Left lung (tissue), 14 donors: ENCODE measurements at places on chromosomes 5 and 9. TPM values are rescaled to one million over a fixed set of nuclear protein-coding genes. Genes with fewer than 3 reads are reported as not detected.

DNA sequence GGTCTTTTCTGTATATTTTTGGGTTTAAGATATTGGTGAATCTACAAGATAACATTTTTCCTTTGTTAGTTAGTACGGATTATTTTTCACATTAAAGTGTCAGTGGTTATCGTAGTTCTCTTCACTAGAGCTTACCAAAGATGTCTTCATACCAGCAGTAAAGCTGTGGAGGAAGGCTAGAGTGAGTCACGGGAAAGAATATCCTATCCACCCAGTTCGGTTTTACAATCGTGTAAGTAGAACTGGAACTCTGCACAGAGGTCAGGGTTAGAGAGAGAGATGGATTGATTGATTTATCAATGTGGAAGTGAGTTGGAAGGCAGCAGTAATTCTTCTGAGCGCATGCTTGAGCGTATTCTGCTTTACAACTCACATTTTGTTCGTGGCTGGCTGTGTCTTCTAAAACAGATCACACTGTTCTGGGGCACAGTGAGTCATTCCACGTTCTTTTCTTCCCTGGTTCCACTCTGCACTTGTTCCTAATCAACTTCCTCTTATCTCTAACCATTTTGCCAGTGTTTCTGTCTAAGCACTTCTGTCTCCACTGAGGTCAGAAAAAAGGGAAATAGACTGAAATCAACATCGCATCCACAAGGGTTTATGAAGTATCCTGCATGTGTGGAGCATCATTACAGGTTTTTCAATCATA, 86.5 kb upstream of the ARRDC3 start:
- H3K4me3 ChIP-seq: no peak overlapping the region
- H3K27ac ChIP-seq: peak overlapping the region; percentile 53
- no peaks in the 10 kb centered on the region for H3K27me3 ChIP-seq
- DNase-seq: no peak

- H3K4me1 ChIP-seq: peaks cover 3% of the 10 kb centered on the region
- no peak overlapping the region for H3K27ac ChIP-seq
- H3K36me3 ChIP-seq: no peaks in the 10 kb centered on the region
- H3K27me3 ChIP-seq: no peaks in the 10 kb centered on the region
These were observed 9.7 kb upstream of the CTNNA1 start for GRCh38 chr5:138743484-138743883.

GRCh38 chr9:114691046-114691955, 9.3 kb upstream of the TEX48 start:
- DNase-seq: no peak
- peak overlapping the region; percentile 18 for H3K27ac ChIP-seq
- H3K27me3 ChIP-seq: no peaks in the 10 kb centered on the region
- H3K4me3 ChIP-seq: no peak overlapping the region
- no peaks in the 10 kb centered on the region for H3K4me1 ChIP-seq

DNA sequence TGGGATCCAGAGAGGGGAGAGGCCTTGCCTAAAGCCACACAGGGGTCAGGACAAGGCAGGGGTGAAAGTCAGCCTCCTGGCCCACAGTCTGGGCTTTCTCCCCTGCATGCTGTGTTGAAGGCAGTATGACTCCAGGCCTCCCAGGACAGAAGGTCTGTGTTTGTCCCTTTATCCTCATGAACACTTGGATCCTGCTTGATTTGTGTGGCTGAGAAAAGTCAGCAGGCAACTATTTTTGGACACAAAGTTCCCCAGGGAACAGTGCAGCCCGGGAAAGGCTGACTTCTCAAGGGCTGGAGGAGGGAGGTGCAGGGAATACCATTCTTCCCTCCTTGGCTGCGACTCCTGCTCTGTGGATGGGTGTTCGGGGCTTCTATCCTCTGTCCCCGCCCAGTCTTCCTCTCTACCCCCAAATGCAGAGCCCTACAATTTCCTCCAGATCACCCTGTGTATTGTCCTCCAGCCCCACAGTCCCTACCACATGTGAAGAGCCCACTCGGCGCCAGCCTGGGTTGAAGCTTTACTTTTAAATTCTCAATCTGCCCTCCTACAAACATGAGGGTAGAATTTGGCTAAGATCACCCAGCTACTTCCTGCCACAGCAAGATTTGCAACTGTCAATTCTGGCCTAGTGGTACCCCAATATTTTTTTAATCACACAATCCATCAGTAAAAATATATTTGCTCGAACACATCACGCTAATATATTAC, 4.1 kb downstream of the AKNA start:
- peak overlapping the region; percentile 91 for H3K27ac ChIP-seq
- H3K27me3 ChIP-seq: no peaks in the 10 kb centered on the region
- DNase-seq: no peak
- no peaks in the 10 kb centered on the region for H3K36me3 ChIP-seq
- peaks cover 98% of the 10 kb centered on the region for H3K4me1 ChIP-seq

GRCh38 chr5:92002721-92003274, 619.7 kb upstream of the ARRDC3 start:
- no peak overlapping the region for H3K27ac ChIP-seq
- no peaks in the 10 kb centered on the region for H3K4me1 ChIP-seq
- DNase-seq: no peak
- H3K4me3 ChIP-seq: no peak overlapping the region
- no peaks in the 10 kb centered on the region for H3K27me3 ChIP-seq
- no peaks in the 10 kb centered on the region for H3K36me3 ChIP-seq

SLC9A3 gene
- total RNA-seq: 1.0 TPM

BTNL9 gene
- total RNA-seq: 56.1 TPM
